Activated CD4-positive, alpha-beta T cell treated with anti-CD3 and anti-CD28 coated beads for 36 hours (primary cell): ENCODE measurements at places on chromosomes 5 and 9. TPM values are rescaled to one million over a fixed set of nuclear protein-coding genes. Genes with fewer than 3 reads are reported as not detected.

DNA sequence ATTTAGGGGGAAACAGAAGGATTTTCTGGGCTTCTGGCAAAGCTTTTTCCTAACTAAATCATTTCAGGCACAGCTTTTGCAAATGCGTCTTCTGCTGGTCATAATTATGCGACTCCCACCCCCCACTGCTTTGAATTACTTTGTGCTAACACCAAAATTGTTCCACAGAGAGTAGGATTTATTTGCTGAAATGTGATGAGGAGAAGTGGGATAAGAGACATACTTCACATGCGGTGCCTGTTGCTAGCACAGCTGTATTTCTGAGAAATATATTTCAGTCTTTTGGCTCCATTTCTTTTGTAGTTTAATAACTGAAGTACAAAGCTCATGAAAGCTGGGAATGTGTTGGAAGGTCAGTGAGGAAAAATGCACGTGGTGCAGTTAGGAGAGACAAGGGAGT, 83.2 kb upstream of the TAS2R1 start:
- no peaks in the 10 kb centered on the region for H3K36me3 ChIP-seq
- H3K27ac ChIP-seq, result no peak overlapping the region
- DNase-seq, result no peak
- H3K27me3 ChIP-seq, result no peaks in the 10 kb centered on the region
- no peak overlapping the region for H3K4me3 ChIP-seq

DNA sequence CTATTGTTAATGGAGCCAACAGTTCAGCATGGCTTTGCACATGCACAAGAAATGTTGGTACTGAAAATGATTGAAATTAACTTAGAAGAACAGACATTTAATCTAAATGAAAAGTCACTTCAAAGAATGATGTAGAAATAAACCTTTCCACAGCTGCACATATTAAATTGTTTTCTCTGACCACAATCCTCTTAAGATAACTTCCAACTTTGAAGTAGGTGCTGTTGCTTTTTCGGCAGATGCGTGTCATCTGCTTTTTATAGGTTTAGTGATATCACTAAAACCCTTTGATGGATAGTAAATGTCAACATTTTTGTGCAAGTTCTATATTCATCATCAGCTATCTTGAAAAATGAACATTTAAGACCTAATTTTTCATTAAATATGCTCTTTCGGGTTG, 25.3 kb upstream of the SLC1A3 start:
- H3K4me1 ChIP-seq, result no peaks in the 10 kb centered on the region
- no peak for DNase-seq
- no peak overlapping the region for H3K4me3 ChIP-seq
- peaks cover 10% of the 10 kb centered on the region for H3K27me3 ChIP-seq
- H3K27ac ChIP-seq, result no peak overlapping the region

DNA sequence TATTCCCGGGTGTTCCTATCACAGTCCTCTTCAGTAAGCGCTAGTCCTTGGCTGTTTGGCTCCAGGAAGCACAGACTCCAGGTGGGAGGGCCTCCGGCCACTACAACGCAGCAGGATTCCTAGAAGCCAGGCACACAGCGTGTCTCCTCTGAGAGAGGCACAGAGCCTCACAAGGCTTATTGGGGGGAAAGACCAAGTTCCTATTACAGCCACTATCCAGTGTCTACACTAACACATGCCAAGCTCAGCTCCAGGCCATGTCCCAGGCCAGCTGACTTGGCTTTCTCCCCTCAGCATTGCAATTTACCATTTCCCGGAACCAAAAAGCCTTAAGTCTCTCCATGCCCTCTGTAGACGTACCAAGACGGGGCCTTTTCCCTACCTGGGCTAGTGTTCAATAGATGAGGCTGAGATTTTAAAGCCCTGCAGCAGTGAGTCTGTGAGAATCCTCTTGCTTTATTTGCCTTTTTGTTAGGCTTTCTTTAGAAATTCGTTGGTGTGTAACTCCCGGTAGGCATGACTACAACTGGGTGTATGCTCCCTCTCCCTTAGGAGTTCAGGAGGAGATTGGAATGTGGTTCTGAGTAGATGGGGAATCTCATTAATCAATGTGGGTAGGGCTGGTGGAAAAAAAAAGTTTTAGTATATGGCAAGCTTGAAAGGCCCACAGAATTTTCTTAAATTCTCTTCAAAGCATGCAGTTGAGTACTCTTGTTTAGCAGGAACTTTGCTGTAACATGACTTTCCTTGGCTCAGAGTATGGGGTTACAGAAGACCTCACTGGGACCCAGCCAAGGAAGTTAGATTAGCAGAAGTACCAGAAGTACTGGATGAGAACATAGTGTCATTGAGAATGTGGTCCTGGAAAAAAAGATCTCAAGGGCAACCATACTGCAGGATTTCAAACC, 84.3 kb upstream of the SLC1A3 start:
- peaks cover 3% of the 10 kb centered on the region for H3K27me3 ChIP-seq
- no peaks in the 10 kb centered on the region for H3K36me3 ChIP-seq
- no peak overlapping the region for H3K27ac ChIP-seq
- H3K4me1 ChIP-seq, result no peaks in the 10 kb centered on the region

DNA sequence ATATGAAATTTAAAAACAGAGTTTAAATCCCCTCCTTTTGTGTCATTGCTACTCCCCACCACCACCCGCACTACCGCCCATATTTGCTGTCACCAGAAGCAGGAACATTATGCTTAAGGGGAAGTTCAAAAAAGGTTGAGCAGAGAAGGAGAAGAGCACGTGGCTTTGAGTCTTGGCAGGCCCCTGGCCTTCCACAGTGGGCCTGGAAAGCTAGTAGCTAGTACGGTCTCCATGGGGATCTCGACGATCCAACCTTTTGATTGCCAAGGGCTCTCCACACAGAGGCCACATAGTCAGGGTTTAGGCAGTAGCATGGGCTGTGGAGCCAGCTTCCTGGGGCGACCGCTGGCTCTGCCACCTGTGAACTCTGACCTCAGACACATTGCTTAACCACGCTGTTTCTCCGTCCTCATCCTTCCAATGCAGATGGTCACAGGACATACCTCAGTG, 90.1 kb downstream of the GOLPH3 start:
- H3K27ac ChIP-seq, result no peak overlapping the region
- no peaks in the 10 kb centered on the region for H3K36me3 ChIP-seq
- H3K4me3 ChIP-seq, result no peak overlapping the region
- no peaks in the 10 kb centered on the region for H3K27me3 ChIP-seq
- no peaks in the 10 kb centered on the region for H3K4me1 ChIP-seq

- peak overlapping the region; percentile 94 for H3K27ac ChIP-seq
- no peaks in the 10 kb centered on the region for H3K27me3 ChIP-seq
- peaks cover 21% of the 10 kb centered on the region for H3K4me1 ChIP-seq
- peak overlapping the region; percentile 76 for H3K4me3 ChIP-seq
- peaks cover 2% of the 10 kb centered on the region for H3K36me3 ChIP-seq
Measured at GRCh38 chr5:43006424-43007202, 33.5 kb downstream of the ANXA2R start.

GRCh38 chr5:58670582-58670981, 87.7 kb downstream of the RAB3C start:
- no peak overlapping the region for H3K4me3 ChIP-seq
- H3K27me3 ChIP-seq, result peaks cover 4% of the 10 kb centered on the region
- no peak overlapping the region for H3K27ac ChIP-seq
- no peaks in the 10 kb centered on the region for H3K36me3 ChIP-seq

DNA sequence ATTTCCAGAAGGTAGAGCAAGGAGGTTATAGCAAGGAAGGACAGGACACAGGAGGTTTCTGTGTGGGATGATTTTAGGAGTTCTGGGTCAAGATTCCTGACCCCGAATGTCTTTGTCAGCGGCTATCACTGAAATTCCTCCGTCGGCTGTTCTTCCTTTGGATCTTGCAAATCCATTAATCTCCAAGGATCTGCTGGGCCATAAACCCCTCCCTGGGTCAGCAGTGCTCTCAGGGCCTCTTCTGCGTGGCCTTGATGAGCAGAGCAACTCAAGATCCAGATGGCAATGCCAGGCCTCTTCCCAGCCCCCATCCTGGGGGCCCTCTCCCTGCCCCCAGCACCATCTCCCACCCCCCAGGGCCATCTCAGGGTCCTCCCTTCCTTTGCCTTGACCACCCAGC, 16.3 kb upstream of the COL27A1 start:
- no peaks in the 10 kb centered on the region for H3K36me3 ChIP-seq
- H3K27me3 ChIP-seq, result peaks cover 9% of the 10 kb centered on the region
- H3K4me1 ChIP-seq, result no peaks in the 10 kb centered on the region
- no peak overlapping the region for H3K4me3 ChIP-seq
- no peak for DNase-seq

GRCh38 chr5:5536871-5537270, 114.4 kb downstream of the ICE1 start:
- H3K36me3 ChIP-seq, result no peaks in the 10 kb centered on the region
- DNase-seq, result no peak
- H3K27ac ChIP-seq, result no peak overlapping the region

DNA sequence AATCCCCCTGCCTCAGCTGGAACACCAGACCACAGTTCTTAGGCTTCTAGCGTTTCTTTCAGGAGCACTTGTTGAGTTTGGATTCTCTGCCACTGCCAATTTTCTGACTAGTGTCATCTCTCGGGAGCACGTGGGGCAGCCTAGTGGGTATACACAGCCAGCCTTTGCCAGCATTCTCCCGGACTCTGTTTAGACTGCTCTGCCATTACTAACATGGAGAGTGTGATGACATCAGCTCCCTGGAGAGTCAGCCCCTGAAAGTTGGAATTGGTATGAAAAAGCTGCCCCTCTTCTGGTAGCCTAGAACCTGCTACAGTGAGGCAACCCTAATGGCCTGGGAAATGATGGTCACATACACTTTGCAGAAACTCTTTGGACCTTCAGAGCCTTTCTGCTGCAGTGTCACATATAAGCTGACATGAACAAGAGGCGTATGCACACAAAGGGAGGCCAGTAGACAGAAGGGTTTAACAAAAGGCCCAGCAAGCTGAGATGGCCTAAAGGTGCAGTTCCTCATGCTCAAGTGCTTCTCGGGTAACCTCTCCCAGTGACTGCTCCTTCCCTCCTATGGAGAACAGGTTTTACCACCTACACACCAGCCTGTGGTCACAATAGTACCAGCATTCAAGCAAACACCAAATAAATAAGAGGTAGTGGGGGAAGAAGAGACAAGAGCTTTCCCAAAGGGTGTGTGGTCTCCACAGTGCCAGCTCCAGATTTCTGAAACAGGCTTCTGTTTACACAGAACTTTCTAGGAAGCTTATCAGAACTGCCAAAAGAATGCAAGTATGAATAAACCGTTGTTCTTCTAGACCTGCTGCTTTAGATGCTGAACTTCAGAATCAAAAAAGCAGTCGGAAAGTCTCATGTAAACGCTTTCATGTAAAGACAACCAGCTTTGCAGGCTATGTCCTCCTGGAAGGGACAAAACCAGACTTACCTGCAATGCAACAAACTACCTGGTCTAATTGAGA, 16.5 kb downstream of the SPACA9 start:
- H3K4me3 ChIP-seq, result no peak overlapping the region
- DNase-seq, result no peak
- H3K27ac ChIP-seq, result no peak overlapping the region
- H3K36me3 ChIP-seq, result peaks cover 17% of the 10 kb centered on the region

DNA sequence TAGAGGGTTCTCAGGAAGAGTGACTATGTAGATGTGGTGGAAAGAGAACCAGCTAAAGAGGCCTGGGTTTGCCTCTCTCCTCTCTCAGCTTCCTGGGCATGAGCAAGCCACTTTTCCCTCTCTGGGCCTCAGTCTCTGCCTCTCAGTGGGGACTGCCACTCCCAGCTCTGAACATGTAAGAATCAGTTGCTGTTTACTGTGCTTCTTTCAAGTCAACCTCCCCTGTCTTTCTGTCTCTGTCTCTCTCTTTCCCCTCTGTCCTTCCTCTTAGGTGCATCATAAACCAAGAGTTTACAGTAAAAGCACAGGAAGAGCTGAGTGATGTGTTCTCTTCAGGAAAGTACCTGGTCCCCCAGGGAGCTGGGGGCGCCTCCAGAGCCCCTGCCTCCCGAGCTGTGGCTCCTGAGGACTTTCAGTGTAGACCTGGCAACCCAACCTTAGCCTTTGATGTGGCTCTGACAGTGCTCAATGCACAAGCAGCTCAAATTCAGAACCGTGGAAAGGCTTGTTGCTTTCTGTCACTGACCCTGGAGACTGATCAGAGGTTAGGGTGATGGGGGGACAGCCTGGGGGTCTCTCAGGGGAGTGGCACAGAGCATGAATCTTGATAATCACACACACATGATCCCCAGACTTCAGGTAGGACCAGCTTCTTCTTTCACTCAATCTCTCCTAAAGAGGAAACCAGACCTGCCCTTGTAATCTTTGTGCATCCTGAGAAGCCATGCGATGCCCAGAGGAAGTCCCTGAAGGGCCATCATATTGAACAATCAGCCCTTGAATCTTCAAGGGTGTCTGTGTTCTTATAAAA, 59.4 kb upstream of the TNFSF8 start:
- H3K4me3 ChIP-seq, result peak overlapping the region; percentile 19
- H3K27ac ChIP-seq, result peak overlapping the region; percentile 95
- peak; percentile 85 for DNase-seq
- no peaks in the 10 kb centered on the region for H3K36me3 ChIP-seq
- no peaks in the 10 kb centered on the region for H3K27me3 ChIP-seq

DNA sequence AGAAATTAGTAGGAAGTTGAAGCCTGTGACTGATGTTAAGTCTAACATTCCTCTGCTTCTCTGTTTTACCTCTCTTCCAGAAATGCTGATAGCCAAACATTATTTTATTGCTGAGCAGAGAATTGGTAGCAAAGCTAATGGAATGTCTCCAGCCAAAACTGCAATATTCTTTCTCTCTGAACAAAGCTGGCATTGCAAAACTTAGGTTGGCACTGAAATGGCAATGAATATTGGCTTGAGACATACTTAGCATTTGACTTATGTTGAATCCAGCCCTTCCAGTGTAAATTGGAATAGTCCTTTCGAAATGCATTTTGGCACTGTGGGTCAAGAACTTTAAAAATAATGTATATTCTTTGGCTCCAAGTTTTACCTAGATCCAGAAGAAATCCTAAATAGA, 21.1 kb downstream of the FAF2 start:
- no peak overlapping the region for H3K4me3 ChIP-seq
- H3K36me3 ChIP-seq, result peaks cover 31% of the 10 kb centered on the region
- no peak for DNase-seq
- no peaks in the 10 kb centered on the region for H3K27me3 ChIP-seq
- H3K27ac ChIP-seq, result no peak overlapping the region
- peaks cover 15% of the 10 kb centered on the region for H3K4me1 ChIP-seq

GRCh38 chr9:128412120-128412790, 8.4 kb upstream of the CERCAM start:
- no peak overlapping the region for H3K27ac ChIP-seq
- no peaks in the 10 kb centered on the region for H3K36me3 ChIP-seq
- H3K4me1 ChIP-seq, result no peaks in the 10 kb centered on the region
- peak; percentile 78 for DNase-seq
- H3K4me3 ChIP-seq, result no peak overlapping the region
- H3K27me3 ChIP-seq, result peaks cover 49% of the 10 kb centered on the region

GRCh38 chr5:31656806-31657205, 17.9 kb downstream of the PDZD2 start:
- no peak overlapping the region for H3K4me3 ChIP-seq
- H3K4me1 ChIP-seq, result no peaks in the 10 kb centered on the region
- DNase-seq, result no peak
- H3K27me3 ChIP-seq, result peaks cover 17% of the 10 kb centered on the region
- no peak overlapping the region for H3K27ac ChIP-seq

GRCh38 chr9:14906000-14906399, 4.2 kb downstream of the FREM1 start:
- no peak overlapping the region for H3K27ac ChIP-seq
- H3K4me1 ChIP-seq, result no peaks in the 10 kb centered on the region
- DNase-seq, result no peak
- no peaks in the 10 kb centered on the region for H3K27me3 ChIP-seq
- no peaks in the 10 kb centered on the region for H3K36me3 ChIP-seq

CFAP77 gene
- total RNA-seq, result not detected
